ENCODE measurements at places on chromosomes 5 and 9. TPM values are rescaled to one million over a fixed set of nuclear protein-coding genes. Genes with fewer than 3 reads are reported as not detected.

Gene SPAG8
- 0.99 TPM for total RNA-seq

Gene CTXN3
- total RNA-seq: not detected

Gene ACOT12
- total RNA-seq: not detected

Gene CCNI2
- total RNA-seq: not detected

Gene NUTM2F
- not detected for total RNA-seq

Gene PKD2L2
- not detected for total RNA-seq

Gene SLCO6A1
- total RNA-seq: not detected

Gene GPR151
- not detected for total RNA-seq

Gene OLFM1
- total RNA-seq: 34.9 TPM

Gene ETF1
- total RNA-seq: 163 TPM

Gene RASGRF2
- 7.4 TPM for total RNA-seq

Gene PARP8
- total RNA-seq: 5.7 TPM

Gene PCDHB4
- 0.21 TPM for total RNA-seq

Gene SHB
- 10.1 TPM for total RNA-seq

Gene IFNA13
- total RNA-seq: not detected

Gene EIF4E1B
- not detected for total RNA-seq

Gene PCDHAC1
- 1.1 TPM for total RNA-seq

Gene IRX1
- total RNA-seq: 17.1 TPM

Gene FSTL4
- 0.47 TPM for total RNA-seq

Gene FOXI1
- not detected for total RNA-seq

Gene AK8
- total RNA-seq: 0.21 TPM

Gene GCNT1
- 4.3 TPM for total RNA-seq

Gene TYRP1
- 3.8 TPM for total RNA-seq

Gene PTPA
- total RNA-seq: 91.8 TPM

Gene GFI1B
- not detected for total RNA-seq

Gene OGN
- not detected for total RNA-seq

Gene PPP1R2B
- total RNA-seq: 0.06 TPM

Gene PLAC8L1
- not detected for total RNA-seq

Gene RGS7BP
- total RNA-seq: not detected

Gene EGR1
- 9.3 TPM for total RNA-seq

Gene SPATA31A7
- total RNA-seq: not detected

Gene PCDHB13
- total RNA-seq: 2.0 TPM

Gene PCDHGA5
- total RNA-seq: 0.50 TPM

Gene CDKN2B-AS1
- total RNA-seq: not detected

Gene C5
- total RNA-seq: 4.5 TPM

Gene IFNB1
- not detected for total RNA-seq

Gene IL4
- not detected for total RNA-seq

Gene EIF4EBP3
- not detected for total RNA-seq

Gene TMEM215
- not detected for total RNA-seq

Gene LEAP2
- 0.08 TPM for total RNA-seq

Gene SMIM3
- total RNA-seq: 47.6 TPM

Gene NTNG2
- total RNA-seq: 0.95 TPM

Gene NTRK2
- total RNA-seq: 0.39 TPM

Gene DND1
- 0.37 TPM for total RNA-seq

Gene FOXD4L3
- total RNA-seq: not detected

Gene CDH9
- total RNA-seq: not detected

Gene IL9
- total RNA-seq: not detected

Gene SLC4A9
- not detected for total RNA-seq

Gene WNT8A
- not detected for total RNA-seq

Gene YIPF5
- total RNA-seq: 122 TPM

Gene SHISAL2B
- not detected for total RNA-seq

Gene PCDHB6
- total RNA-seq: 3.6 TPM

Gene NR6A1
- 1.2 TPM for total RNA-seq
